ENCODE measurements at places on chromosomes 6 and 20. TPM values are rescaled to one million over a fixed set of nuclear protein-coding genes. Genes with fewer than 3 reads are reported as not detected.

Gene BMP5
- 0.10 TPM for total RNA-seq

Gene SLC22A2
- 0.37 TPM for total RNA-seq

Gene RFX6
- total RNA-seq = not detected

Gene DOK5
- total RNA-seq = 4.4 TPM

Gene SLC44A4
- total RNA-seq = 0.33 TPM

Gene TRIM10
- not detected for total RNA-seq

Gene HTR1B
- 9.2 TPM for total RNA-seq

Gene RAET1E
- not detected for total RNA-seq

Gene SAMD3
- 2.6 TPM for total RNA-seq

Gene OR12D3
- total RNA-seq = not detected

Gene FLRT3
- 0.65 TPM for total RNA-seq

Gene CAP2
- total RNA-seq = 35.6 TPM

Gene PTK6
- not detected for total RNA-seq

Gene FOXS1
- 5.0 TPM for total RNA-seq

Gene SIRPG
- total RNA-seq = not detected

DNA sequence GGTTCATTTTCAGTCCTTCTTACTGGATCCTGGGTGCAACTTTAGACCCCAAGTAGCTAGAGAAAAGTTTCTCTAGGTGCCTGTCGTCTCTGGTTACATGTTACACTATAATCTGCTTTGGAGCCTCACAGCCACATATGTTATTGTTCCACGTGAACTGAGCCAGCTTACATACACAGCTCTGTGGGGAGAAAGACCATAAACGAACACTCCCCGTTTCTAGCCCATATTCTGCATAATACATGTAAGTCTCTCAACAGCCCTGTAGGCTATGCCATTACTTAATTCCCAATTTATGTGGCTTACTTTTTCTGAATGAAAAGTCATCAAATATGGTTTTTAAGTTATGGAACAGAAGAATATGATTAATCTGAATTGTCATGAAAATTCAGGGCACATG, 233.8 kb downstream of the BCKDHB start:
- DNase-seq = no peak

GRCh38 chr20:12077875-12078274, 160.2 kb downstream of the BTBD3 start:
- no peak for DNase-seq

GRCh38 chr6:116066789-116067188, 6.1 kb upstream of the FRK start:
- no peak for DNase-seq

DNA sequence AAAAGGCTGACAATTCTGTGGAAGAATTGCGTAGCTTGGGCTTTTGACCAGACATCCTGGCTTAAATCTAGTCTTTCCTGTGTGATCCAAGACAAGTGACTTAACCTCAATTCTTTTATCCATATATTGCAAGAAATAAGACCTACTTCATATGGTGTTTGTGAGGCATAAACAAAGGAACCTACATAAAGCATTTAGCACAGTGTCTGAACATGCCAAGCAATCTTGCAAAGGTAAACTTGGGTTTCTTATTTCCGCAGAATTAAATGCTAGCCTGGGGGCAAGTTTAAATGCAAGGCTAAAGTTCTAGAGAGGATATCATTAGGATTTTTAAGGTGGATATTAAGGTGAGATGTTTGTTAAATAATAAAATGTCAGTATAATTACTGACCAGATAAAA, 47.9 kb downstream of the HDDC2 start:
- DNase-seq = no peak

DNA sequence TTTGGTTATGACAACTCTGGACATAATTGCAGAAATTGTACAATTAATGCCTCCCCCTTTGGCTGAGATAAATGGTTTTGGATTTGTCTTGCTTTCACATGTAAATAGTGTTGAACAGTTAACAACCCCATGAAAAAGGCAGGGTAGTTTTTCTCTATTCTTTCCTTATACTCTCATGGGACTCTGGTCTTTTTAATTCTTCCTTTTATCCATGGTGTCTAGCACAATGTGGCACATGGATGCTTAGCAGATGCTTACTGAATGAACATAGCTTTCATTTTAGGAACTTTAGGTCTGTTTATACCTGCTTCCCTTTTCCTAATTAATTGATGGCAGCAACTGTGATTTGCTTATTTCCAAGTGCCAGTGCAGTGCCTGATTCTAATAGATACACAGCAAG, 75.6 kb downstream of the NCOA3 start:
- DNase-seq = no peak

- no peak for DNase-seq
These were observed 131.1 kb downstream of the ATXN1 start for GRCh38 chr6:16630026-16630643.

- DNase-seq = no peak
These were observed 256.6 kb upstream of the SGK1 start for GRCh38 chr6:134574491-134574890.

DNA sequence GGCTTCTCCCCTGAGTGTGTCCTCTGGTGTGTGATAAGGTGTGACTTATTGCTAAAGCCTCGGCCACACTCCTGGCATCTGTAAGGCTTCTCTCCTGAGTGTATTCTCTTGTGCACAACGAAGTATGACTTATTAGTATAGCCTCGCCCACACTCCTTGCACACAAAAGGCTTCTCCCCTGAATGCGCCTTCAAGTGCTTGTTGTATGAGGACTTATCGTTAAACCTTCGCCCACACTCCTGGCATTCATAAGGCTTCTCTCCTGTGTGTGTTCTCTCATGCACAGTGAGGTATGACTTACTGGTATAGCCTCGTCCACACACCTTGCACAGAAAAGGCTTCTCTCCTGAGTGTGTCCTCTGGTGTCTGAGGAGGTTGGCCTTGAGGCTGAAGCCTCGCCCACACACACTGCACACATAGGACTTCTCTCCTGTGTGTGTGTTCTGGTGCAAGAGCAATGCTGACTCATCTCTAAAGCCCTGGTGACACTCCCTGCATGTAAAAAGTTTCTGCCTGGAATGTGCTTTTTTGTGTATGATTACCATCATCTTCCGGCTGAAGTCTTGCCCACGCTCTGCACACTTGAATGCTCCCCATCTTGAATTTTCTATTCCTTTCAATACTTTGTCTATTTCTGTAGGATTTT, 20.4 kb downstream of the ZNF337 start:
- DNase-seq = no peak

GRCh38 chr6:14968056-14968637, 277.7 kb upstream of the JARID2 start:
- DNase-seq = no peak

- no peak for DNase-seq
These were observed 296.3 kb downstream of the QKI start for GRCh38 chr6:163710532-163711470.

- no peak for DNase-seq
These were observed 109.4 kb upstream of the AKAP12 start for GRCh38 chr6:151130329-151130728.

DNA sequence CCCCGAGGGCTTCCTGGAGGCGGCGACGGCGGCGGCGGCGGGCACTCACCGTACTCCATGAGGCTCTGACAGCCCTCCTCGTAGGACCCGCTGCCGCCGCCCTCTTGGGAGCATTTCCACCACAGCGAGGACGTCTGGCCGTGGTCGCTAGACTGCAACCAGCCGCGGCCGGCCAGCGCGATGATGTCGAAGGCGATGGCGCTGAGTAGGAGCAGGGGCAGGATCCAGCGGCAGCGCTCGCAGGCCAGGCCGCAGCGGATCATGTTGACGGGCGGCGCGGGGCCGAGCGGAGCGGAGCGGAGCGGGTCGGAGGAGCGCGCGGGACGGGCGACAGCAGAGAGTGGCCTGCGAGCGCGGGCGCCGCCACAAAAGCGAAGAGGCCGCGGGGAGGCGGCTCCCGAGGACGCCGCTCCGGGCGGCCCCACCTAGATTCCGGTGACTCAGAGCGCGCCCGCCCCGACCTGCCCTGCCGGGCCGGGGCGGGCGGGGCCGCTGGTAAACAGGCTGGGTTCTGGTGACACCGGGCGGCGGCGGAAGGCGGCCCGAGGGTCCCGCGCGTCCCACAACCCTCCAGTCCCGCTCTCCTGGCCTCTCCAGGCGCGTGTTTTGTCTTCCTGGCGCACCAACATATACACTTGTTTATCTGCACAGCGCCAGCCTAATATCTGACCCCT, at the start of gene PERP:
PERP (minus strand) TSS at position 342 of the 674 bp plus-strand sequence; CDS start at position 263, 79 bp downstream.
- peak; percentile 88 for DNase-seq

DNA sequence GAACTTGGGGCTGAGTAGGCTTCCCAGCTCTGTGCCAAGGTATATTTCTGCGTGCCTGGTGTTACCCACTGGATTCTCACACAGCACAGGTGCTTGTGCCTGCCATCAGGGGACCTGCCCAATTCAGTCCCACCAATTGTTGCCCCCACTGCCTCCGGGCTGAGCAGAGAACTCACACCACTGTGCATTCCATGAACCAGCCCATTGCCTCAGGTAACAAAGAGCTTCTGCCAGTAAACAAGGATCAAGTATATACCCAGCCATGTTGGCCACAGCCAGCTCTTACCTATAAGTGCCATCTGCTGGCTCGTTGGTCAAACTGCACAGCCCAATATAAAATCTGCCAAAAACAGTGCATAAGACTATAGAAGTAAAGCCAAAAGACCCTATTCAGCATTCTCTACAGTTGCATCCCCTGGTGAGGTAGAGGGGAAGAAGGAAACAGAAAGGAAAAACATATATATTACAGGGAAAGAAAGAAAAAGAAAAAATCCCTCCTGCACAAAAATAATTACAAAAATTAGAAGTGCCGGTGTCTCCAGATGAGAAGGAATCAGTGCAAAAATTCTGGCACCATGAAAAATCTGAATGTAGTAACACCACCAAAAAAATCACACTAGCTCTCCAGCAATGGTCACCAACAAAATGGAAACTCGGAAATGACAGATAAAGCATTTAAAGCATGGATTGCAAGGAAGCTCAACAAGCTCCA, 241.4 kb downstream of the IBTK start:
- DNase-seq = no peak

GRCh38 chr6:42295677-42296076, 78.0 kb upstream of the MRPS10 start:
- DNase-seq = no peak

- no peak for DNase-seq
These were observed 84.9 kb downstream of the BTBD9 start for GRCh38 chr6:38554700-38555413.

DNA sequence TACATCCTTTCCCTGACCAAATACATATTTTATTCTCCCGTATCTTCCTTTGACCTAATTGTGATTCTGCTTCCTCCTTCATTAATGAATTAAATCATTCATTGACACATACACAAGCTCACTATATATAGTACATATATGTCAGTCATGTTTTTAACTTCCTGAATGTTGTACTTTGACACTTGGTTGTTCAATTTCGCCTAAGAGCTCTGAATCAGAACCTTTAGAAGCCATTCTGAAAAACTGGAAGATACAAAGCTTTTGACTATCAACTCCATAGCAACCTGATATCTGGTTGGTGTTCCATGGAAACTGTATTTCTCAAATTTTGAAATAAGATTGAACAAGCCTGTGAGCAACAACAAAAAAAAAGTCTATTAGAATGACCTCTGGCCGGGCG, 27.3 kb upstream of the HFE start:
- no peak for DNase-seq

DNA sequence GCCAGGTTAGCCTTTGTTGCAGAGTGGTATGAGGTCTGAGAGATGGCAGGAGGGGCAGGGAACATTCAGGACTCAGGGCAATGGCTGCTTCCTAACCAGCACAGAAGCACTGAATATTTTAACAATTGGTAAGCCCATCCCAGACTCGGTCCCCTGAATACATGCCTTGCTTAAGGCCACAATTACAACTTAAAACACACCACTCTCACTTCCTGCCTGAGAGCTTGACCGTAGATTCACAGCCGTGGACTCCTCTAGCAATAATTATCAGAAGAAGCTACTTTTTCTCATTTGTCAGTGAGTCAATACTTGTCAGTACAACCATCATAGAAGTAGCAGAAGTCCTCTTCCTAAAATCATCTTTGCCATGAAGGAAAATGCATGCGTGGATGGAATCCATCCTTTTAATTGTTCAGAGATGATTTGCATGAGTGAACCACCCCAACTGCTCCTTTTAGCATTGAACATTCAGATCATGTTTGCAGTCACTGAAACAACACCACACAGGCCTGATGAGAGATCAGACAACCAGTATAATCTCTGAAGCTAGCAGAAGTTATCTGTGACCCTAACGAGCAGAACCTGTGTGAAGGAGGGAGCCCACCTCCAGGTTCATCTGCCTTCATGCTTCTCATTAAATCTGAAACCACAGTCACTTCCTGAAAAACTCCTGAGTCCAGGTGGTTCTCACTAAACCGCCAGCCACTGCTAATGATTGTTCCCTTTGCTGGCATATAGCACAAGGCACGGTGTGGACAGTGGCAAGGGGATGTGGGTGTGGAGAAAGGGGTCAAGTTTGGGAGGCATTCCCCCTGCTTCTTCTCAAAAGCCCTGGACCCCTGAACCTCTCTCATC, 333.9 kb upstream of the CNR1 start:
- DNase-seq = no peak
